NCI-H2029 treated with DMSO at 0.1 percent for 48 hours (cell line): ENCODE measurements at places on chromosomes 16 and 17.

- no peak for DNase-seq
Measured at GRCh38 chr17:20026960-20027359, 17.8 kb downstream of the SPECC1 start.

DNA sequence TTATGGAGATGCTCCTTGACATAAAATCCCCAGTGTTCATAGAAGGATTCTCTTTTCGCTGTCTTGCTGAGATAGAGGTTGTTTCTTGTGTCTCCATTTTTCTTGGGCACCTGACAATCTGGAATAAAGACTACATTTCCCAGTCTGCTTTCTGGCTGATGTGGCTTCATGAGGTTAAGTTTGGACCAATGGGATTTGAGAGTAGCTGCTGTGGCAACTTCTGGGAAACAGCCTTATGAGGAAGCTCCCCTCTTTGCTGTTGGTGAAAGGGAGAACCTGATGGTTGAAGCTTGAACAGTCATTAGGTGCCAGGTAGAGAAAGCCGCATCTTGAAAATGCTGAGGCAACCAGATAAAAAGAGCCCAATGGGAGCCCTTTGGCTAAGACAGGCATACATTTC lies 24.4 kb downstream of the HS3ST4 start:
- no peak for DNase-seq

DNA sequence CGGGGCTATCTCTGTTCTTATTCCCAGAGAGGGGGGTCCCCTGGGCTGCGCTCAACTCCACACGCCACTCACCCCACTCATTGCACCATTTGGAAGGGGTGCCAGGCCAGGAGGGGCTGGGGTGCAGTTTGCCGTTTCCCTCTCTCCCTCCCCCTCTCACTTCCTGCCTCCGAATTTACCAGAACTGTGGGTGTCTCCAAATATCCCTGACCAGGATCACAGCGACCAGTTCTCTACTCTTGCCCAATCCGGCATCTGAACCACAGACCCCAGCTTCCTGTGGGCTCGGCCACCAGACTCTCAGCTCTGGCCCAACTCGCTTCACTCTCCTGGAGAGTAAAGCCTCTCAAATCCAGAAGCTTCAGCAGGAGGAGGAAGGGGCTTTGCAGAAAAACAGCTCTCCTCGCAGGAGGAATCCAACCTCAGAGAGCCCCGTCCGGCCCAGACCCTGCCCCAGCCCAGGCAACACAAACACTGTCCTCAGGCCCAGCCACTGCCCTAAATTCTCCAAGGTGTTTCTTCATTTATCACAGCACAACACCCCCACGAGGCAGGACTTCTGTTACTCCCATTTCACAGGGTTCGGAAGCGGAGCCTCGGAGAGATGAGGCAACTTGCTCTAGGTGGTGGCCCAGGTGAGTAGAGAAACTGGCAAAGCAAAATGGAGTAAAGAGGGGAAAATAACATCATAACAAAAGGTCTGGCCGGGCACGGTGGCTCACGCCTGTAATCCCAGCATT lies 423 bp upstream of the ASGR2 start:
- DNase-seq, result no peak

GRCh38 chr17:5194346-5194745 lies 2.7 kb upstream of the ZNF594 start:
- no peak for DNase-seq

DNA sequence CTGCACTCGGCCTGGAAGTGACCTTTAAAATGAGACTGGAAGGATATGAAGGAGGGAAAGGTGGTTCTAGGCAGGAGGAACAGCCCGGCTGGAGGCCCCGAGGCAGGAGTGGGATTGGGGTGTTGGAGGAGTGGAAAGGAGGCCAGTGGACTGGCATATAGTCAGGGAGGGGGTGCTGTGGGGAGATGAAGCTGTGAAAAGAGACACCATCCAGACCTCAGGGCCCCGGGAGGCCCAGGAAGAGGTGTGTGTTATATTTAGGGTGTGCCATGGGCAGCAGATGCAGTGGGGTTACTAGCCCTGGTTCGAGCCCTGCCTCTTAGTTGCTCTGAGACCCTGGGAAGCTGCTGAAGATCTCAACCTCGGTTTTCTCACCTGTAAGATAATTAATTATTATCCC lies 18.9 kb upstream of the DOK4 start:
- no peak for DNase-seq

DNA sequence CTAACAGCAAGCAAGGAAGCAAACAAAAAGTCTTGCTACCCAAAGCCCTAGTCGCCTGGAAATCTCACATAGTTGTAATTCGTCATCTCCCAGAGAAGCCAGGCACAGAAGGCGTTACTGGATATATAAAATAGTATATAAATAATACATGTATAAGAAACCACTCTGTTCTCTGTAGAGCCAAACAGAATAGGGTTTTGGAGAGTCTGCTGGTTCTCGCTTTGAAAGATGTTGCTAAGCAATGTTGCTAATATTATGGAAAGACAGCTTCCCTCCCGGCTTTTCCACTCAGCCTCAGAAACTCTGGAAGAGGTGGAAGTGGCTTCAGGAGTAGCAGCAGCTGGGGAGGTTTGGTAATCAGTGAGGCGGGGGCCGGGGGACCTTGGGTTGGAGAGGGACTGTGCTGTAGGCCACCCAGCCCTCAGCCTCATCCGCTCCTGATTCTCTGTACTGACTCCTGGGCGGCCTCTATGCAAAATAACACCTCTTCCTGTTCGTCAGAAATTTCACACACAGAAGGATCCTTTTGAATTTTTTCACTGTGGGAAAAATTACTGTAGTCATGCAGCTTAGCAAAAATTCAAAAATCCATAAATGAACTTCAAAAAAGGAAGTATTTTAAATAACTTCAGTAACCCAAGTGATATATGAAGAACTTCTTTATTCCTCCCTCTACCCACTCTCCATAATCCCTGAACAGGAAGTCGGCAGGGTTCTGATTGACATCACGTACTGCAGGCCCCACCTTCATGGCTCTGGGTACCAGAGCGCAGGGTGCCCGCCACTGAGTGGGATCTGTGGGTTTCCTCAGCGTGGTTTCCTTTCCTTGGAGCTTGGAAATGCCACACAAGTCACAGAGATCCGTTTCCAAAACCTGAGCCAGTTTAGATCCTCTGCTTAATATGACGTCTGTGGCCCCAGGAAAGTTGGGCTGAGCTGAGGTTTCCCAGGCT lies 51.4 kb downstream of the RAP1GAP2 start:
- DNase-seq, result no peak

GRCh38 chr16:5058476-5058875 lies 7.3 kb downstream of the C16orf89 start:
- DNase-seq, result no peak

- DNase-seq, result no peak
Measured at GRCh38 chr16:51449441-51449840, 298.4 kb upstream of the SALL1 start.
